Activated CD4-positive, alpha-beta T cell treated with anti-CD3 and anti-CD28 coated beads, Interleukin-2, amount 50 U/mL, for 48 hours (primary cell): ENCODE measurements at places on chromosomes 1 and 21.

GRCh38 chr1:179822065-179822464, 55.5 kb downstream of the TOR1AIP2 start:
- DNase-seq = no peak

- no peak for DNase-seq
These were observed 53.4 kb downstream of the DMRTA2 start for GRCh38 chr1:50369830-50370229.

DNA sequence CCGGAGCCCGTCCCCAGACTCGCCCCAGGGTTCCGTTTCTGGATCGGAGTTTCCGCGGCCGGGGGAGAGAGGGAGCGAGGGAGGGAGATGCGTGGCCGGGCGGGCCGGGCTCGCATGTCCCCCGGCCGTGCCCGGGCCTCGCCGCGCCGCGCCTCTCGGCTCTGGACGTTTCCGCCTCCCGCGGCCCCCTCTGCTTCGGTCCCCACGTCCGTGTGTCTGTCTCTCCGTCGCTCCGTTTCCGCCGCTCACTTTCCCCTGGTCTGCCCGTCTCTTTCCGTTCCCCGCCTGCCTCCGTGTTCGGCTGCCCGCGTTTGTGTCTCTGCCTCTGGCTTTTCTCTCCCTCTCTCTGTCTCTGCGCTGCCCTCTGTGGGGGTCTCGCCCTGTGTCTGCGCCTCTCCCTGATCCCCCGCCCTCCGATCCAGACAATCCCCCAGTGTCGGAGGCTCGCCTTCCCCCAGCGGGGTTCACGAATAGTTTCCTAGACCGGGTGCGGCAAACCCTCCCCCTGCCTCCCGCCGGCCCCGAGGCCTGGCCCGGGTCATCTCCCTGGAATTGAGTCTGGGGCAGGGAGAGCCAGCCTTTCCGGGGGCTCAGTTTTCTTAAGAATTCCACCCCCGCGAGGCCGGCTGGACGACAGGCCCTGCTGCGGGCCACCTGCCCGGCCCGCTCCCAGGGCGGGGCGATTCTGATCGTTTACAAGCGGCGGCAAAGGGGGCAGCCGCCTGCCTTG, 735 bp downstream of the NBL1 start:
- peak; percentile 70 for DNase-seq

DNA sequence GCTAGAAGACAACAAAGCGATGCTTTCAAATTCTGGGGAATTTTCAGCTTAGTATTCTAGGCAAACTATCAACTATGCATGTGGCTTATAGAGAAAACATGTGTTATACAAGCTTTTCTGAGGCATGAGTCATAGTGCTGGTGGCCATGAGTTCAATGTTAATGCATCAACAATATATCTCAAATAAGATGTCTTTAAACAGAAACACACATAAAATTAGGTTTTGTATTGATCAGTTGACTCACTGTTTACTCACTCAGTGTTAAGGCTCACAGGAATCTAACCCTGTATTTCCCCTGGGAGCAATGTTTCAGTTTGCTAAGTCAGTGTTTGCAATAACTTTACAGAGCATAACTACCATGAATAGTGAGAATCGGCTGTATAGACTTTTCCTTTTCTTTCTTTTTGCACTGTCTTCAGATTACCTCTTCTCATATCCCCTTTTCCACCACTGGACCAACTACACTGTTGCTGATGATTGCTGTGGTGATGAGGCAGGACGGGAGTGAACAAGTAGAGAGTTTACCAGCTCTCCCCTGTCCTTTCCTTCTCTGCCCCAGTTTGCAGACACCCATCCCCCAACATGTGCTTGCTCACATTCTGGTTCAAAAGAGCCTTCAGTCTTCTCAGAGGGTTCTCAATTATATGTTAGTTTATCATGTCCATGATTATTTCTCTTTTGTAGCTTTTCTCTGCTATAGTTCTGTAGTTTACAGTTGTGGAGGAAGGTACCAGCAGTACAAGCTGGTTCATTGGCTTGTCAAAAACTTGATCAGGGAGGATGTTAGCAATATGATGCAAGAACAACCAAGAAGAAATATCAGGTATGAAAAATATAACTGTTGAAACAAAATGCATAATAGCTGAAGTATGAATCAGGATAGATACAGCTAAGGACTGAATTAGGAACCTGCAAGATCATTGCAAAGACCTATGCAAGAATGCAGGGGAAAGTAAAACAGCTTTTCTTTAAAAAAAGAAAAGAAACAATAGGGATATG, 23.9 kb downstream of the CD2 start:
- DNase-seq = no peak

DNA sequence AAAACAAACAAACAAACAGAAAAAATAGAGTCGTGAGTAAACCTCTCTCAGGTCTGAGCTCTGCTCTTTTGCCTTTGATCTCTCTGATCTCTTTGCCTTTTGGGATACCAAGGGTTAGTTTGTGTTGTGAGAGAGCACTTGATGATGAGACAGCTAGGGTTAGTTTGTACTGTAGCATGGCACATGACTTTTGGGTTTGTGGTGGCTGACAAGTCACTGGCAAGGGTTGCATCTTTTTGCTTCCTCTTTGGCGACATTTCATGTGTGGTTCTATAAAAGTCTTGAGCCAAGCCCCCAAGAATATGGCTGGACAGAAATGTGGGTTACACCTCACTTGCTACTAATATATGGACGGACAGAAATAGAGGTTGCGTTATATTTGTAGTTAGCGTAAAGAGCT, 60.5 kb downstream of the TESK2 start:
- DNase-seq = no peak

GRCh38 chr1:167782946-167783345, 61.2 kb downstream of the MPZL1 start:
- DNase-seq = no peak

DNA sequence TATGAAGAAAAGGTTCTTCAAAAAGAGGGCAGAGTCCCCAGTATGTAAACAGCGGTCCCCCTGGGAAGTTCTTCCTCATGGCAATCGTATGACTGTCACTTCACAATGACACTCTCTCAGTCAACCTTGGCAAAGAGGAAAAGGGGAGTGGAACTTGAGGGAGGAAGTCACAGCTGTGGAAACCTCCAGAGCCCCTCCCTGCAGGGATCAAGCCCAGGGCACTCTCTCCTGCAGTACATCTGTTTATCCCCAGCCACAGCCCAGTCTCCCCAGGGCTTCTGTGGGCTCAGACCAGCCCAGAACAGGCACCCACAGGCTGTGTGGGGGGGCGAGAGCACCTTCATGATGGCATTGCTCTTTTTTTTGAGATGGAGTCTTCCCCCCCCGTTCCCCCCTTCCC, 2.0 kb downstream of the ATP13A2 start:
- DNase-seq = no peak

- no peak for DNase-seq
These were observed 84.2 kb downstream of the ERG start for GRCh38 chr21:38413958-38414548.

- no peak for DNase-seq
These were observed 14.1 kb downstream of the PEA15 start for GRCh38 chr1:160219062-160219929.

DNA sequence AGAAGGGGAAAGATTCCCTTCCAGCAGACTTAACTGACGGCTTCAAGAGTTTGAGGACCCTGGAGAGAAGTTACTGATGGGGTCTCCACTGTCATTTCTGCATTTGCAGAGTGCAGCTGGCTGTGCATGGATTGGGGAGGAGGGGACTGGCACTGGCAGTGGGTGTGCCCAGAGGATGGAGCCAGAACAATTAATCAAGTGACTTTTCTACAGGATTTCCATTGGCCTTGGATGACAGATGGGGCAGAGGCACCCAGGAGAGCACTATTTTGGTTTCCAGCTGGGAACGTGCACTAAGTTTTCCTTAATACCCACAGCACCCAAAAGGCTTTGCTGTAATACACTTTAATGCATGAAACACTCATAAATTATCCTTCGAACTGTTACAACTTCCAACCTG, 1.3 kb downstream of the NGF start:
- no peak for DNase-seq

DNA sequence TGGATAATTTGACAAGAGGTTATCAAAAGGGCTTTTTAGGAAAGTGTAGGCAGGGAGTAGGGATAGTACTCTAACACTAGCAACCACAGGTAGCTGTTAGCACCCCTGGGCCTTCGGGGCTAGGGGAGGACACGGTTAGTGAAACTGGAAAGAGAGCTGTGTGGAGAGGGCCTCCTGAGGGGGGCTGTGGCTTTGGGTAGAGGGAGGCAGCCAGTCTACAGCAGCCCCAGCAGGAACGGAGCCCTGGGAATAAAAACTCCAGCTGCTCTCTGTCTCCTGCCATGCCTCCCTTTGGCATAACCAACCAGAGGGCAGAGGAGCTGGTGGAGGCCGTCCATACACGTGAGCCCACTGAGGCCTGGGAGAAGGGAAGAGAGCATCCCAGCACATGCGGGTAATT, 223.2 kb downstream of the FOXD2 start:
- DNase-seq = no peak

GRCh38 chr1:6378096-6378746, 15.3 kb downstream of the ACOT7 start:
- DNase-seq = no peak

DNA sequence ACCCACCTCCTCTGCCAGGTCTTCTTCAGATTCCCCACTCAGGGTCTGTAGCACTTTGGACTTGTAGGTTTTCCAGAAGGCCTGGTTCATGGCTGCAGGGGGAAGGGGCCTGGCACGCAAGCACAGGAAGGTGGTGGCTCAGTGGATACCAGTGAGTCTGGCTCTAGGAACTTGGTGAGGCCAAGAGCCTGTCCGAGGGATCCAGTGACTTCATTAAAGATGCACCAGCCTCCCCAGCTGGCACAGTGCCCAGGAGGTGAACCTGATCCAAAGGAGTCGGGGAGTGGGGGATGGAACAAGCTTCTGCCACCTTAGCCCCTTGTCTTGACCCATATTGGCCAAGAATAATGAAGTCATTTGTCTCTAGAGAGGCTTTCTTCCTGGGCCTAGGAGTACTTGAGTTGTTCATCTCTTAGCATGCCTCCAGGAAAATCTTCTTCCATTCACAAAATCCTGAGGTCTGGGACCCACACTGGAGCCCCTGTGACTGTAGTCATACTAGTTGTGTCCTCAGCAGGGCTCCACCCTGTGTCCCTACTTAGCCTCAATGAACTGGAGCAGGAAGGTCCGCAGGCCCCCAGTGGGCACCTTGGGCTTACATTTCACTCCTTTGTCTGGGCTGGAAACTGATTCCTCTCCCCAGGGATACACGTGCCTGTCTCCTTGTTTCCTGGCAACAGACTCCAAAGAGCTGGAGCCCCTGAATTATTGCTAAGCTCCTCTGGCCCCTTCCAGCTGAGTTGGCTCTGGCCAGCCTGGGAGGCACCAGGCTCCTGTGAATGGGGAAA, at the start of gene C1orf232:
Gene C1orf232, minus strand, starts transcription at position 554 of the 788 bp plus-strand sequence. Its CDS starts 464 bp downstream, at position 90.
- no peak for DNase-seq

- no peak for DNase-seq
These were observed 91.3 kb downstream of the ZSCAN20 start for GRCh38 chr1:33563699-33564098.

DNA sequence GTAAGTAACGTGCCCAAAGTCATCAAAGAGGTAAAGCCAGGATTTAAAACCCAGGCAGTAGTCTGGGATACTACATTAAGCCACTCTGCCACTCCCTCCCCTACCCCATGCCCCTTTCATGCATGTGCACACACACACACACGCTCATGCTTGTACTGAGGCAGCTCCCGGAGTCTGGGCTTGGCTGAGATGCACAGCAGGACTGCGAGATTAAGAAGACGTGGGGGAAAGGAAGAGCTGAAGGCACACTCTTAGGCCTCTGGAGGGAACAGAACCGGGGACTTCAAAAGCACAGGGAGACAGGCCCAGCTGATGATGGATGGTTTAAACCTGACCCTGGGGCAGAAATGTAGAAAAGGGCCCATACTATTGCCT, 98.3 kb downstream of the GLIS1 start:
- no peak for DNase-seq

DNA sequence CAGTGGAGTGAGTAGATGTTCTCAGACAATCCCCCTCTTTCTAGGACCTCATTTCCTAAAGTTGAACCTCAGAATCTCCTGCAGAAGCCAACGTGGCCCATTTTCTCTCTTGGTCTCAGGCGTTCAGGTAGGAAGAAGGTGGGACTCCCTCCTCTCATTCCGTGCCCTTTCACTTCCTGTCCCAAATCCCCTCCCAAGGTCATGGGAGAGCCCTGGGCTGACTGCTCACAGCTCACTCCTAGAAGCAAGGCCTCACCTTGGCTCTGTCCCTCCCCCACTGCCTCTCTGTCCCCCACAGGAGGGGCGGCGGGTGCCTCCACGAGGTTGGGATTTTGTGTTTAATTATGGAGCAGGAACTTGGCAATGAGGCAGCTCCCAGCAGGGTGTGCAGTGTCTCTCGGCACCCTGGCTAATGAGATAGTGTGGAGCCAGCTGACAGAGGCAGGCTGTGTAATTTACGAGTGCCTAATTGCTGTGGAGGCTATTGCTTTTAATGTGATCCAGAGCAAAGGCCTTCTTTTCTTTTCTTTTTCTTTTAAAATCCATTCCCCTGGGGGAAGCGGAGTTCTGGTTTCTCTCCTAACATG, 9.1 kb upstream of the CDK18 start:
- no peak for DNase-seq

- DNase-seq = no peak
These were observed 24.9 kb upstream of the AXDND1 start for GRCh38 chr1:179340918-179341317.

DNA sequence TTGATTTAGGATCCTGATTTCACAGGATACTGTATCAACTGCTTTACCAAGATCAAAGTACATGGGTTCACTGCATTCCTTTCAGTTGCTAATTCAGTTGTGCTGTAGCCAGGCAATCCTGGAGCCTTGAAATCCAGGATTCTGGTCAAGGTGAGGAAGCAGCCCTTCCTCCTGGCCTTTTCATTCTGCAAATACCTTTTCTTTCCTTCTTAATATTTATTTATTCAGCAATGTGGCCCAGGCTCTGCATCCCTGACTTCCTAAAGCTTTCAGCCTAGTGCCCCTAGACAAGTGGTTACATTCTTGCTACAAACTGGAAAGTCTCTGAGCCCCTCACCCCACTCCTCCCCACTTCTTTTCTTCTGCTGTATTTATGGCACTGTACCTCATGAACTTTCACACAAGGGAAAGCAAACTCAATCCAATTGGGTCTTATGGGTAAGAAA, 16.2 kb downstream of the LRRC8D start:
- DNase-seq = no peak
